NCI-H1436 treated with DMSO at 0.1 percent for 48 hours (cell line): ENCODE measurements at places on chromosomes 13 and 19.

GRCh38 chr19:30807278-30807677 is 435.1 kb downstream of the ZNF536 start:
- no peak for DNase-seq

DNA sequence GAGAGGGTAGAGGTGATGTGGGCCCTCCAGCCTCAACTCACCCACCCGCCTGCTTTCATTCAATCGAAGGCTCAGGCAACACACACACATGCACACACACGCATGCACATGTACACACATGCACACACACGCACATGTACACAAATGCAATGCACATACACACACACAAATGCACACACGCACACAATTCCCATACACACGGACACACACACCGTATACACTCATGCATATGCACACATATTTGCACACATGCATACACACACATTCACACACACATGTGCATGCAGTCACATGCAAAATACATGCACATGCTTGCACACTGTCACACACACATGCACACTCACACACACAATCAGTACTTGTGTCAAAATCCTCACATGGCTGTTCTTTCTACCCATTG is 55.9 kb upstream of the SPACA7 start:
- no peak for DNase-seq

DNA sequence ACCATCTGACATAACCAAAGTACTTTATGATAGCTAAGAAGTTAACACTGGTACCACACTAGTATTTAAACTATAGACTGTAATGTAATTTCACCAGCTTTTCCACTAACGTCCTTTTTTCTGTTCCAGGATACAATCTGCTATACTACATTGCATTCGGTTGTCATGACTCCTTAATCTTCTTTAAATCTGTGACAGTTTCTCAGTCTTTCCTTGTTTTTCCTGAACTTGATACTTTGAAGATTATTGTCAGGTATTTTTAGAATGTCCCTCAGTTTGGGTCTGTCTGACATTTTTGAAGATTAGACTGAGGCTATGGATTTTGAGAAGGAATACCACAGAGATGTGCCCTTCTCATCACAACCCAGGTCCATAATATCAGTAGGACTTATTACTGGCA is 36.6 kb downstream of the NUFIP1 start:
- DNase-seq = no peak

DNA sequence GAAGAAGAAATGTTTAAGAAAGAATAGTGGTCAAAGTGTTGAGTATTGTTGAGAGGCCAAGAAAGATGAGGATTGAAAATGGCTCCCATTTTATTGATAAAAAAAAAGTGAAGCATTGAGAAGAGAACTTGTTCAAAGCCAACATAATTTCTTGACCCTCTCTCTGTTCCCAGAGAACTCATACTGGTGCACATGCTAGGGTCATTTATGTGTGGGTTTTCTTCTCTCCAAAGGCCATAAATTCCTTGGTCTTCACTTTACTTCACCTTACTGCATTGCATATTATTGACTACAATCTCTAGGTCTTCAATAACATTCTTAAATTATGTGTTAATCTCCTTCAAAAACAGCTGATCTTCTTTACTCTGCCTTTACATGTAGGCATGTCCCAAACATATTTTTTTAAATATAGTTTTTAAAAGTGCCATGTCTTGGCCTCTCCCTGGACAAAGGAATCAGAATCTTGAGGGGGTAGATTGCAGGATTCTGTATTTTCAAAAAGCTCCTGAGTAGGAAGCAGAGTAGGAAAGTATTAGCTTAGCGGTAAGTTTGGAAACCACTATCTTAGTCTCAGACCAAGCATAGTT is 1.8 kb upstream of the FNDC3A start:
- DNase-seq = no peak

GRCh38 chr19:14383661-14384555 is 2.7 kb downstream of the ADGRE5 start:
- DNase-seq = no peak

DNA sequence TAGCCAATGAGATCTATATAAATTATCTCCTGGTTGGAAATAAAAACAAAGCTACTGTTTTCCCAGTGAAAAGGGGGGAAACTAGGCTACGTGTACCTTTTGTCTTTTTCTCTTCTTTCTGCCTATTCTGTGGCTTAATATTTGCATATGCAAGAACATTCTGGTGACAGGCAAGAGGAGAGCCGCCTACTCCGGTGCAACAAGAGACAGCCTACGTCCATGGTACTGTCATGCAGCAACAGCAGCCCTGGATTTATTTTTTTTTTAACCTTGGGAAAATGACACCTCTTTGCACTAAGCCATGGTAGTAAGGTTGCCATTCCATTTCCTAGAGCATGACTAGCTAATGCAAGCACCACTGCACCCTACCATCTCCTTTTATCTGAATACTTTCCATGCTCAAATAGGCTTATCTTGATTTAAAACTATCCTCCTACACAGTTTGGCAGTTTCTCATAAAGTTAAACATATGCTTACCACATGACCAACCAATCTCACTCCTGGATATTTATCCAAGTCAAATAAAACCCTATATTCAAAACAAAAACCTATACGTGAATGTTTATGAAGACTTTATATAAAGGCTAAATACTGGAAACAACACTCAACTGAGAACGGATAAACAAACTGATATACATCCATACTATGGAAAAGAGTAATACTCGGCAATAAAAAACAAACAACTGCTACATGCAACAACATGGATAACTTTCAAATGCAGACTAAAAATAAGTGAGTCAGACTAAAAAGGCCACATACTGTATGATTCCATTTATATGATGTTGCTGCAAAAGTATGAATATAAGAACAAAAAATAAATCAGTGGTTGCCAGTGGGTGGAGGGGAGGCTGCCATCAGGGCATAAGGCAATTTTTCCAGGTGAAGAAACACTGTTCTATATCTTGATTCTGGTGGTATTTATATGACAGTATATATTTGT is 17.3 kb downstream of the NUFIP1 start:
- DNase-seq = no peak

DNA sequence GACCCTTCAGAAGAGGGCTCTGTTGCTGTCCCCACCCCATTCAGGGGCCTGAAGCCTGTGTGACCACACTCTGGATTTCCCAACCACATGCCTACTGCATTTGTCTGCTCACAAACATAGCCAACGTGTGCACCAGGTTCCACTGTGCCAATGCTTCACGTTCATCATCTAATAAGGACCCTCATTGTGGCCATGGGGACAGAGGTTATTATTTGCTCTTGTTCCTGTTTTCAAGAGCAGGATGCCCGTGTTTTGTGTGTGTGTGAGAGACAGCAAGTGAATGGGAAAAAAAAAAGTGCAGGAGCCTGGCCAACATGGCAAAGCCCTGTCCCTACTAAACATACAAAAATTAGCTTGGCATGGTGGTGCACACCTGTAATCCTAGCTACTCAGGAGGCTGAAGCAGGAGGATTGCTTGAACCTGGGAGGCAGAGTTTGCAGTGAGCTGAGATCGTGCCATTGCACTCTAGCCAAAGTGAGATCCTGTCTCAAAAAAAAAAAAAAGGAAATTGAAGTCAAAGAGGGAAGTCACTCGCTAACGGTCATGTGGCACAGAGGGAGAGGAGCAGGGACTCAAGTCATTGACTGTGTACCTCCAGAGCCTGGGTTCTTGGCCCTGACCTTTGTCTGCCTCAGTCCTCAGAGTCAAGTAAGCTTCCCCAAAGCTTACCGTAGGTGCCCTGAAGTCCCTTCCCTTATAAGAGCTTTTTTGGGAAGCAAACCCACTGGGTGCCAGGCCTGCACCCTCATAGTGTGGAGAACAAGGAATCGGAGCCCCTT is 6.9 kb downstream of the B3GNT8 start:
- no peak for DNase-seq

- no peak for DNase-seq
These were observed 10.3 kb downstream of the PALM start for GRCh38 chr19:718991-719512.
